MV-4-11 (cell line): ENCODE measurements at places on chromosomes 6 and 20.

DNA sequence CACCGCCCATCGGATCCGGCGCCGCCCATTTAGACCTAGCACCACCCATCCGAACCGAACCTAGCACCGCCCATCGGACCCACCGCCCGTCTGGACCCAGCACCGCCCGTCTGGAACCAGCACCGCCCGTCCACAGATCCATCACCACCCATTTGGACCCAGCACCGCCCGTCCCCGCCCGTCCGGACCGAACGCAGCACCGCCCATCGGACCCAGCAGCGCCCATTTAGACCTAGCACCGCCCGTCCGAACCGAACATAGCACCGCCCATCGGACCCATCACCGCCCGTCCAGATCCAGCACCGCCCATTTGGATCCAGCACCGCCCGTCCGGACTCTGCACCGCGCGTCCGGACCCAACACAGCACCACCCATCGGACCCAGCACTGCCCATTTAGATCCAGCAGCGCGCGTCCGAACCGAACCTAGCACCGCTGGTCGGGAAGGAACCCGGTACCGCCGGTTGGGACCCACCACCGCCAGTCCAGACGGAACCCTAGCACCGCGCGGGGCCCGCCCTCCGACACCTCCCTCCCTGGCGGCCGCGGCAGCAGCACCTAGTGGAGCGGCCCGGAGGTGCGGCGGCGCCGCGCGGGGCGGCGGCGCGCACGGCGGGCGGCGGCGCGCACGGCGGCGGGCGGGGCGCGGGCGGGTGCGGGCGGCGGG lies 348 bp upstream of the AFDN start:
- no peak for DNase-seq

GRCh38 chr20:58447511-58448391 lies 58.7 kb downstream of the VAPB start:
- DNase-seq = peak; percentile 11

- no peak for DNase-seq
These were observed 925.5 kb upstream of the SLC35B3 start for GRCh38 chr6:9360881-9361280.

- DNase-seq = no peak
These were observed 90.2 kb downstream of the THBS2 start for GRCh38 chr6:169163411-169163901.

GRCh38 chr20:35355372-35355771 lies 56.4 kb downstream of the UQCC1 start:
- no peak for DNase-seq

DNA sequence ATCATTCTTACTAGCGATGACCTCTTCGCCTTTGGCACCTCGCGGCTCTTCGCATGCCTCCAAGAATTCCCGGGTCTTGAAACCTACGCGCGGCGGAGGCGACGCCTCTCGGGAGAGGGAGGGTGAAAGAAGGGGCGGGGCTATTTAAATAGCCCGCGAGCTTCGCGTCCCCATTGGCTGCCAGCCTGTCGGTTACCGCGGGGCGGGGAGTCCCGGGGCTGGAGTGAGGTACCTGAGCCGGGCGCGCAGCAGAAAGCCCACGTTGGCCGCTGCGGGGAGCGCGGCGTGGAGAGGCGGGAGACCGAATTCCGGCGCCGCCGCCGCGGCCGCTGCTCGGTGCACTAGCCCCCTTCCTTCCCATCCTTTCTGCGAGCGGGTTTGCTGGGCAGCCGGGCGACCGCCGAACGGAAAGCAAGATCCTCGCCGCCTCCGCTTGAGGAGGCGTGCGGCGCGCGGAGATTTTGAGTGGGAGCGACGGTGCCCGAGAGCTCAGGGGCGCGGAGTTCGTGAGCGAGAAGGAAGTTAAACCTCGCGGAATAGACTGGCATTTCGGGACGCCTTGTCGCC lies at the start of gene BMP6:
Gene BMP6 (plus strand): TSS at position 251 of the 567 bp plus-strand sequence. CDS start 857 bp downstream, outside the sequence.
- DNase-seq = peak; percentile 65

DNA sequence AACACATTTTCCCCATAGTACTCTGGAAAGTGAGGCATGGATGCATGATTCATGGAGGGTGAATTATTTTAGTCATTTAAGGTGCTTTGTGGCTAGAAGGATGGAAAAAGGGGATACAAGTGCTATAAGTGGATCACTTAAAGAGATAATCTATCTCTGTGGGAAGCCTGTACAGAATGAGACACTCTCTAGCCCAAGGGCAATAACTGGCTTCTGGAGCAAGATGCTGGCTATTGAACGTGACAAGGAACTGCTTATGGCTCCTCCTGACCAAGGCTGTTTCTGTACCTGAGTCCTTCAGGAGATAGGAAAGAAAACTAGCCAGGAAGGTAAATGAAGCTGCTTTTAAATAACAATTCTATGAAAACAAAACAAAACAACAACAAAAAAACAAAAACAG lies 590.7 kb downstream of the EYS start:
- no peak for DNase-seq

GRCh38 chr6:162576016-162576415 lies 151.6 kb downstream of the PRKN start:
- no peak for DNase-seq

GRCh38 chr20:20024942-20025341 lies 7.8 kb downstream of the NAA20 start:
- no peak for DNase-seq

DNA sequence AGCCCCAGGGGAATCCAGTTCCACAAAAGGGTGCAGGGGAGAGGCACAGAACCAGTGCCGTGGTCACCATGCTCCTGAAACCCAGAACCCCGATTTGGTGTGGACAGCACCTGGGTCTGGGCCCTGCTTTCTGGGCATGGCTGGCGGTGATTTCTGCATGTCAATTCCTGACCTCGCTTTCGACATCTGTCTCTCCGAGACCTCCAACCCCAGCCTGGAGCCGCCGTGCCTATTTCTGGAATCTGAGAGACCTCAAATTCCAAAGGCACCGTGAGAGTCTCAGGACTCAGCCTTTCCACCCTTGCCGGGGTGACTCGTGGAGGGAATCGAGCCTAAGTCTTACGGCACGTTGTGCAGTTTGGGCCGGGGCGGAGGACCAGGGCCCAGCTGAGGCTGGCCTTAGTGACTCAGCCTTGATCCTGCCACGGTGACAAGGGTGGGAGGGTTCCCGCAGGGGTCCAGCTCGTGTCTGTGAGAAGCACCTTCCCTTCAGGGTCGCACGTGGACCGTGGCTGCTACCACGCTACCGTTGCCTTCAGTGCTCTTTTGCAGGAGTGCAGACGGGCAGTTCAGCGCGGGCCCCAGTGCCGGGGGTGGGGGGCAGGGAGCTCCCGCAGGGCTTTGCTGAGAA lies 133.7 kb downstream of the PXDC1 start:
- DNase-seq = no peak

- no peak for DNase-seq
These were observed 185.0 kb upstream of the SGK1 start for GRCh38 chr6:134502614-134503549.

DNA sequence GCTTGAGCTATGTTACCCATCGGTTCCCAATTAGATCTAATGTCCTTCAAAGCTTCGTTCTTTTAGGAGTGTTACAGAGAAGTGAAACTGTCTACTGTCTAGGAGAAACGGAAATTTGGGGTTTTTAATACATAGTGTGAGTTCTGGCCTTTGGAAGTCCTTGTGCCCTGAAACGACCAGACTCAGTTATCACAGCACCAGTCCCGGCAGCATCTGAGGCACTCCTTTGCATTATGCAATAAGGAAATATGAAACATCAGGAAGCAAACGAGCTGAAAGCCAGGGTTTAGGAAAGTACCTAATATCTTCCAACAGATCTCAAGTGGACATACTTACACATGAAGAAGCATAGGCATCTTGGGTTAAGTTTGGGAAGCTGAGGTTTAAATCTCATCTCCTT lies 61.8 kb upstream of the ADGRF1 start:
- peak; percentile 87 for DNase-seq

DNA sequence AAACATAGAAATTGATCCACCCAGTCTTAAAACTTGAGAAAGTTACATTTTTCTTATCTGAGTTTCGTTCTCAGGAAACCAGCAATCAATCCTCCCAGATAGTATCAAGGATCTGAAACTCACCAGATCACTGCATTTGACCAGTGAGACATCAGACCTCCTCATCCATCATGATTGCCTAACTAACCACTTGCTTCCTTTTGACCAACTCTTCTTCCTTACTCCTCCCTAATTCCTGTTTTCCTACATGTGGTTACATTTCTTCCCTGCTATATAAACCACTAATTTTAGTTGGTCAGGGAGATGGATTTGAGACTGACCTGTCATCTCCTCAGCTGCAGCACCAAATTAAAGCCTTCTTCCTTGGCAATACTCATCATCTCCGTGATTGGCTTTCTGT lies 357.1 kb upstream of the POU3F2 start:
- DNase-seq = peak; percentile 75

- DNase-seq = peak; percentile 74
These were observed 5.9 kb downstream of the RNASET2 start for GRCh38 chr6:166950443-166950821.

GRCh38 chr6:132571774-132572173 lies 1.7 kb downstream of the TAAR6 start:
- DNase-seq = peak; percentile 11

DNA sequence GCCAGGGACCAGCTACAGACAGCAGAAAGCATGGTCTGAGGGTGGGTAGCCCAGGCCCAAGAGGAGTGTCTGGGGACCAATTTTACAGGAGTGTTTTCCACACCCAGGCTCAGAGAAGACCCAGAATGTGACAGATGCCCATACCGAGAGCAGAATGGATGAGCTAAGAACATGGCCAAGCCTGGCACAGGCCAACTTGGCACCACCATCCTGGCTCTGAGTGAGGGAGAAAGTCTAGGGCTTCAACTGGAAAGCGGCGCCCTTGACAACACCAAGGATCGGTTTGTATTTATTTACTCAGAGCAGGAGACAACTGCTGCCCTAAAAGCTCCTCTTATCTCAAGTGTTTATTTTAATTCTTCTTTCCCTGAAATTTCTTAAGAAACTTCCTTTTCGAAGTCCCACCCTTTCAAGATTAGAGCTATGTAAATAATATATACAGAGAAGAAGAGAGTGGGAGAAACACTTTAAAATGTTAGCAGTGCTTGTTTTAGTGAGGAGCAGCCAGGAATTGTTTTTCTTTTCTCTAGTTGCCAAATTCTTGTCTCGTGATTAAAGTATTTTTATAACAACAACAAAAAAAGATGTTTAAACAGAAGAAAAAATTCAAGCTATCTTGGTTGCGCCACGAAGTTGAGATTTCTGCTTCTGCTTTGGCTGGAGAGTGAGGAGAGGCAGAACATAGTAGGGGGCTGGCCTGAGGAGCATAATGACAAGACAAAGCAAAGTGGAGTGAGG lies 16.2 kb downstream of the TNXB start:
- DNase-seq = no peak

DNA sequence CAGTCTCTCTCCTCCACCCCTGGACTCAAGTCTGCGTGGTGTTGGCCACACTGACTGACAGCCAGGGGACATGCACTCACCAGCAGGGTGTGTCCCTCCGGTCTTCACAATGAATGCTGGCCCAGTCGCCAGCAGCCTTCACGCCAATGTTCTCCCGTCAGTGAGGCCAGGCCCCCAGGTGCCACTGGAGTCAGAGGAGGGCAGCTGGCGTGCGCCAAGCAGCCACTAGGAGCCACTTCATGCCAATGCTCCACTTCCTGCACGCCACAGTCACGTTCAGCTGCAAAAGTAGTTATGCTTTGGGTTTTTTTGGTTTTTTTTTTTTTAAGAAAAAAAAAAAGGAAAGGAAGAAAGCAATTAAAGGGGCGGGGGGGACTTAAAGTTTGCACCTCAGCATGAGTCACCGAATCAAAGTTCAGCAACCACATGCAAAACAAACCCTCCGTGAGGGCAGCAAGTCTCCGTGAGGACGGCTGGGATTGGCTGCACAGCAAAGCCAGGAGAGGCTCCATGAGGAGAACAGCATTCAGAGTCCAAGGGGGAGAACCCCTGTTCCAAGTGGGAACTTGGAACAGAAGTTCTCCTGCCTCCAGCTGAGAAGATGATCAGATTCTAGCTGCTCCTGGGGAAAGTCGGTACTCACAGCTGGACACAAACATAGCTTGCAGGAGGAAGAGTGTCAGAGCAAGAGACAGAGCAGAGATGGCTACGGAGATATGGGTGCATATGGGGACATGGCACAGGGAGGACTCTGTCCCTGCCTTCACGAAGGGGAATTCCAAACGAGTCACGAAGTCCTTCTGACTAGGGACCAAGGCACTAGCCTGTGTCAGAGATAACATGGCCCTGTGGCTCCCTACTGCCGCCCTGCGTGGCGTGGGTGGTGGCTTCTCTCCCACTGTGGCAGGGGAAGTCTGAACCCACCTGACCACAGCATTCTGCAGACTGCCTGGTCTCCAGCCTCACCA lies at the start of gene ZC3H12D:
Gene ZC3H12D (minus strand): TSS at position 282 of the 968 bp plus-strand sequence. CDS start 10,471 bp downstream, outside the sequence.
- DNase-seq = peak; percentile 78

DNA sequence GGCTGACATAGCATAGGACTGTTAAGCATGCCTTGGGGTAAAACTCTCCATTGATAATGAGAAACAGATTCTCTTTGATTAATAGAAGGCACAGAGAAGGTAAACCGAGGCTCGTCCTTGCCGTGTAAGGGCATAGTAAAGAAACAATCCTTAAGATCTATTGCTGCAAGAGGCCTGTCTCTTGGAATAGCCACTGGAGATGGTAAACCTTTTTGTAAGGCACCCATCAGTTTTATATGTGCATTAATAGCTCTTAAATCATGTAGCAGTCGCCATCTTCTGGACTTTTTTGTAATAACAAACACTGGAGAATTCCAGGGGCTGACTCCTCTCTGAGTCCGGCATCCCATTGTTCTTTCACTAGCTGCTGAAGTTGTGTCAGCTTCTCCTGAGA lies 8.4 kb upstream of the ABHD12 start:
- DNase-seq = peak; percentile 62

- no peak for DNase-seq
These were observed 52.3 kb upstream of the UFL1 start for GRCh38 chr6:96469312-96469711.

DNA sequence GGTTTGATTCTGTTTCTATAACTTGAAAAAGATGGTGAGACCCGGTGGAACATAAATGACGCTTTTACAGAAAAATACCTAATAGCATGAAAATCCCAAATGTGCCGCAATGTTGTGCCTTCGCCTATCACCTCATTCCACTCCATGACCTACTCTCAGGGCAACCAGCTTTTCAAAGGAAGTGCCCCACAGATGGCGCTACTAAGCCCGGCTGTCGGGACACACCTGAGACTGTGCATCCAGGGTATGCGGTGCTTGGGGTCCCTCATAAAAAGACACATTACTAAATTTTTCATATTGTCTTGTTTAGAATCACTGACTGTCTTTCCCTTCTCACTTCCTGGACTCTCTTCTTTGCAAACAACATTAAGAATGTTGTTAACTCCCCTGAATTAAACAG lies 145.5 kb upstream of the RPS6KA2 start:
- DNase-seq = no peak
